ENCODE measurements at places on chromosomes 1 and 21. TPM values are rescaled to one million over a fixed set of nuclear protein-coding genes. Genes with fewer than 3 reads are reported as not detected.

Gene FOXD3
- not detected for total RNA-seq

Gene HFM1
- not detected for total RNA-seq

Gene ATP1A4
- total RNA-seq, result not detected

Gene NHLH2
- not detected for total RNA-seq

Gene RNF115
- total RNA-seq, result 17.8 TPM

Gene HTR6
- total RNA-seq, result not detected

Gene ALX3
- not detected for total RNA-seq

Gene CASZ1
- 10.5 TPM for total RNA-seq

Gene LYPD8
- not detected for total RNA-seq

Gene TNNI3K
- total RNA-seq, result not detected

Gene SLC6A9
- 7.3 TPM for total RNA-seq

Gene MSH4
- 0.58 TPM for total RNA-seq

Gene POLR3C
- total RNA-seq, result 54.1 TPM
